SJSA1 (cell line): ENCODE measurements at places on chromosomes 16 and 17. TPM values are rescaled to one million over a fixed set of nuclear protein-coding genes. Genes with fewer than 3 reads are reported as not detected.
A peak's percentile ranks its signal among the peaks of the same experiment; 100 is the strongest.

C17orf107 gene
- 0.18 TPM in 1 of 2 replicates, not detected in the other for total RNA-seq

DNA sequence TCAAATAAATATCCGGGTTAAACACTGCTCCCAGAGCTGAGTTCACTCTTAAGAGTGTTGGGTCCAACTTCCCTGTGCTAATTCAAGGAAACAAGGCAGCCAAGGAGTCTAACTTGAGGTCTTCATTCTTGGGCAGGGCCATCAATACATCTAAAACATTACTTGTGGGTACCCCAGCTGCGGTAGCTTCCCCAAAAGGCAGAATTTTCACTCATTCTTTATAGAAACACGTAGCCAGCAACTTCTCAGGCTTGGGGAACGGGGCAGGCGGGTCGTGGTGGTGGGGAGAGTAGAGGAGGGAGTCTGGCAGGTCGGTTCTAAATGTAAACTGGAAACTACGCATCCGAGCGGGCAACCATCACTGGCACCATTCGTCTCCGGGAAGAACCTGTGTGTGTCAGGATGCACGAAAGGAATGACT lies 666 bp upstream of the METTL9 start:
- no peaks in the 10 kb centered on the region for H3K27me3 ChIP-seq
- H3K36me3 ChIP-seq = peaks cover 11% of the 10 kb centered on the region; the same call in 1 of the 2 replicates
- H3K4me1 ChIP-seq = peaks cover 7% of the 10 kb centered on the region
- peak overlapping the region; percentile 19; the same call in 1 of the 2 replicates for H3K27ac ChIP-seq
- peak overlapping the region; percentile 95 for H3K4me3 ChIP-seq

GRCh38 chr16:56869513-56870275 lies 4.7 kb downstream of the SLC12A3 start:
- peak; percentile 25 for DNase-seq
- H3K27ac ChIP-seq = no peak overlapping the region
- 0 out of 2 replicates have a peak, but pooled peaks cover 6% of the 10 kb centered on the region for H3K4me1 ChIP-seq
- no peaks in the 10 kb centered on the region for H3K36me3 ChIP-seq
- H3K4me3 ChIP-seq = no peak overlapping the region

DNA sequence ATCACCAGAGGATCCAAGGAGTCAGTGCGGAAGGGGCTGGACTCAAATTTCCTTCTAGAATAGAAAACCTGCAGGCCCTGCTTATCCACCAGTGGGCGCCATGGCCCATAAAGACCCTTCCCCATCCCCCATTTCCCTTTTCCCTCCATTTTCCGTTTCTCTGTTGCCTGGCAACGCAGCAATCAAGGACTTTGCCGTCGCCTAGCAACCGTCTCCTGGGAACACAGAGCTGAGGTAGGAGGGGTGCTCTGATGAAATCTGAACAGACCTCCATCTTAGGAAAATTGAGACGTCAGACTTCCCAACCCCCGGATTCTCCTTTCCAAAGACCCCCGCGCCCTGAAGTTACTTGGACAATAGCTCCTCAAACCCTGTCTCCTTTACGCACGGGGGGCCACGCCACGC lies 5.7 kb downstream of the DLG4 start:
- no peaks in the 10 kb centered on the region for H3K27me3 ChIP-seq
- DNase-seq = no peak
- H3K4me3 ChIP-seq = peak overlapping the region; percentile 28
- no peaks in the 10 kb centered on the region for H3K36me3 ChIP-seq
- H3K4me1 ChIP-seq = peaks cover 37% of the 10 kb centered on the region
- H3K27ac ChIP-seq = peak overlapping the region; percentile 18

DNA sequence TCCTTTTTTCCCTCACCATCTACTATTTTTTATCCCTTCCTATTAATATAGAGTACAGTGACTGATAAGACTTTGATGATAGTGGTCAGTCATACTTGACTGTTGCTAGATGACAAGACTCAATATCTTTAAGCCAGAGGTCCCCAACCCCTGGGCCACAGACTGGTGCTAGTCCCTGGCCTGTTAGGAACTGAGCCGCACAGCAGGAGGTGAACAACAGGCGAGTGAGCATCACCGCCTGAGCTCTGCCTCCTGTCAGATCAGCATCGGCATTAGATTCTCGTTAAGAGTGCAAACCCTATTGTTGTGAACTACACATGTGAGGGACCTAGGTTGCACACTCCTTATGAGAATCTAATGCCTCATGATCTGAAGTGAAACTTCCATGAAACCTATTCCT lies 341.3 kb downstream of the BCAS3 start:
- no peaks in the 10 kb centered on the region for H3K36me3 ChIP-seq
- no peak overlapping the region for H3K27ac ChIP-seq
- H3K27me3 ChIP-seq = no peaks in the 10 kb centered on the region
- H3K4me1 ChIP-seq = no peaks in the 10 kb centered on the region
- no peak for DNase-seq
- H3K4me3 ChIP-seq = no peak overlapping the region
